ENCODE measurements at places on chromosomes 3 and 15.
A peak's percentile ranks its signal among the peaks of the same experiment; 100 is the strongest.

DNA sequence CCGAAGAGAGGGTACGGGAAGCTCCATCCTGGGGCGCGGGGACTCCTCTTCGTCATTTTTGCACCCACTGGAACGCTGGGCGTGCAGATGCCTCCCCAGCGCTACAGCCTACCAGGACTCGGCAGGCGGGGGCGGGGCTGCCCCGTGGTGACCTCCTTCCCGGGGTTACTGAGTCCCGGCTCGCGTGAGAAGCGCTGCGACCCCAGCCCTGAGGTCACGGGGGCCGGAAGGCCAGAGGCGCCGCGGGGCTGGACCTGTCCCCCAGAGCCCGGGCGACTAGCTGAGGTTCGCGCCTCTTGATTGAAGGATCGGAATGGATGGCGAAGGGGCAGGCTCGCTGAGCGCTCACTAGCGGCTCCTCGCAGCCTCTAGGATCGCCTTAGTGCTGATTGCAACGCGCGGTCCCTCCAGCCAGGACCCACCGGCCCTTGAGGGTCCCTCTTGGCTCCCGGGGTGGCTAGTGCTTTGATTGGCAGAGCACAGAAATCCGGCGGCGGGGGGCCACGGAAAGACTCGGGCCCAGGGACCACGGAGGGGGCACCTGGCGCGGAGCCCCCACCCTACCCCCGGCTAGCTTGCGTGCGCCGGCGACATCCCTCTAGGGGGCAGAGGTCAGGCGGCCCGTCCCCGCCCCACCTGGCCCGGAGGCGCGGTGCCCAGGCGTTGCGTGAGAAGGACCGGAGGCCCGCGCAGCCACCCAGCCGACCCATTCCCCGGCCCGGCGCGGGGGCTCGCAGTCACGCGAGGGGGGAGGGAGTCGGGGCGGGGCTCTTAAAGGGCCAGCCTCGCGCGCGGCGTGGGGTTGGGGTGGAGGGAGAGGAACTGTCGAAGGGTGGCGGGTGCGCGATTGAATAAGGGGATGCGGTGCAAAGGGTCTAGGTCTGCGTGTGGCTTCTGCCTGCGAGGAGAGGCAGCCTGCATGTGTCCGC, 781 bp upstream of the CYP1A1 start:
- peak; percentile 39 for DNase-seq

GRCh38 chr3:142817356-142817755, 71.5 kb downstream of the PCOLCE2 start:
- no peak for DNase-seq

DNA sequence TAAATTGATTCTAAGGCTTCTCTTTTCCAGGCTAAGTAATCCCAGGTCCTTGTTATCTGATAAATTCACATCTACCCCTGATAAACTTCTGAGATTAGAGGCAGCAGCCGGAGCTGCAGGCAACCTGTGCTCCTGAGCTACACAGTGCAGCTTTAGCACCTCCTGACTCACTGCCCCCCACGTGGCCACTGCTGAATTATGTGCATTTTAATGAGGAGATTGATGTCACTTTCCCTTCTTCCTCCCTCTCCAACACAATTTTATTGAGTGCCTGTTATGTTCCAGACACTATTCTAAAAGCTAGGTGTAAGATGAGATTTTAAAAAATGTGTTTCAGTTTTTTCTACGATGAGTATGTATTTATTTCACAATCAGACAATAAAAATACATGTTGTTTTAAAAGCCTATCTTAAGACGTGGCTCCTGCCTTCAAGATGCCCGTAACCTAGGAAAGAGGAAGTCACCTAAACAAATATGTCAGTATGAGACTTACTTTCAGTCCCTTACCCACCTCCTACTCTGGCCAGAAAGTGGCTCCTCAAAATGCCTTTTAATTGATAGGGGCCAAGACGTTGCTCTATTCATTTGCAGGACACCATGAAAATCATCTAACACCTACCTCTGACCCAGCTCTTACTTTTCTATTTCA, 161.5 kb upstream of the PFN2 start:
- DNase-seq = no peak

DNA sequence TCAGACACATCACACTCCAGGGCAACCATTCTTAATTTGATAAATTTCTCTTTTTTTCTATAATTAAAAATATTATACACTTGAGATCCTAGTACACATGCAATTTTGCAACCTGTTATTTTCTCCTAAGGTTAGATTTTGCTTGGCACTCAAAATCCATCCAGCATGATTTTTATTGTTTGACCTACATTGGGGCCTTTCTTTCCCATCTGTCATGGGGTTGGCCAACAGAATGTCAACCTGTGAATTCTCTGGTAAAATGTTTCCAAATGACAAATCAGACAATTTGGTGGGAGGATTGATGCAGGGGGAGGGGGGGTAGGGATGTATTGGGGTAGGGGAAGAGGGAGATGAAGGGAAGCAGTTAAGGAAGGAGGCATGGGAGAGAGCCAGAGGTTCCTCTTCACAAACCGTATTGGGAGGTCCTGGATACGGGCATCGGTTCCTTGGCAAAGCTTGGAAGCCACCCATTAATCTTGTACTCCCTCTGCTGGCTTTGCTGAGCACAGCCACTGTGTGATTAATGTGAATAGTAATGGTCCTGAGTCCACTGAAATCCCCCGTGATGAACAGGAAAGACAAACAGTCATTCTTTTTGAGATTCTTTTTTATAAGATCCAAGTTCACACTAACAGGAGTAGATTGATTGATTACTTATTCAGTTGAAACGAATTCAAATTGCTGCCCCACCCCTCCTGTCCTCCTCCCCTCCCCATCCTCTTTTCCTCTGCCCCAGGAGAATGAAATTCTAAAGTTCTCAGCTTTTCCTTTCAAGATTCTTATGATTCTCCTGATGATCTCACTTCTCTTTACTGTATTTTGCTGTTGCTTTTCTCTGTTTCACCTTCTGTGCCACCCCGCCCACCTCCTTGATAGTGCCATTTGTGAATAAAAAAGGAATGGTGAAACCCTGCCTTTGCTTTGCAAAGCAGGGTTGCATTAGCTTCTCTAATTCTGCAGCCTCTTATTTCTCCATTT, 82.2 kb upstream of the SLC25A26 start:
- DNase-seq = no peak

DNA sequence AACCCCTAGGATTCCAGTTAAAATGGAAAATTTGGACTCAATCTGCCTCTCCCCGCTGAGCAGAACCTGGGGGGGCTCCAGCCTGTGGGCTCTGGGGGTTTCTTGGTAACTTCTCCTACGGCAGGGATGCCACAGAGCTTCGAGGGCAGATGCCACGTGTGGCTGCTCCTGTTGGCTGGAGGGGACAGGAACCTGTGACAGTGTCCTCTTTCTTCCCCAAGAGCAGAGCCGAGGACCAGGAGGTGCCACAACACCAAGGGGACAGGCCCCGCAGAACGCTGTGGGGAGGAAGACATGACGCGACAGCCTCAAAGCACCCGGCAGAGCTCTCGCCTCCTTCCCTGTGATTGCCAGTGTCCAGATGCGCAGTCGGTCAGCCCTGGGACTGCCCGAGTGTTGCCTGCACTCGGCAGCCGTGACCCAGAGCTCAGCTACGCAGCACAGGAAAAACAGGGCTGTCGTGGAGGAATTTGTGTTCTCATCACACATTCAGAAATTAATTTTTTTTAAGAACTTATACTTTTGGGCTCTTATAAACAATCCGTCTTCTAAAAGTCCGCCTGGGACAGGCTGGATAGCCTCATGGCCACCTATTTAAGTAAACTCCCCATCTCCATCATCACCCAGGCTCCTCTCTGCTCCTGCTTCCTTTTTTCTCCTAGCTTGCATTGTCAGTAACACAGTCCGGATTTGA, 131.9 kb upstream of the MEF2A start:
- DNase-seq = no peak

- DNase-seq = no peak
These were observed 250.6 kb downstream of the MBNL1 start for GRCh38 chr3:152519376-152519775.

DNA sequence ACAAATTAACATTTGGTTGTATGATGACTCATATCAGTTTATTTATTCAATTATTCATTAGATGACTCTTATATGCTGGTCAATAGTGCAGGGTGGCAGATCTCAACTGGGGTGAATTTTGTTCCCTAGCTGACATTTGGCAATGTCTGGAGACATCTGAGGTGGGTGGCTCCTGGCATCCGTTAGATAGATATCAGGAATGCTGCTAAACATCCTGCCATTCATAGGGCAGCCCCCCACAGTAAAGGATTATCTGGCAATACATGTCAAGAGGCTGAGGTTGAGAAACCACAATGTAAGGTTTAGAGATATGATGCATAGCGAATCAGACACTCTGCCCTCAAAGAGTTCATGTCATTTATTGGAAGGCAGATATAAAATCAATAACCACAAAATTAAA, 719.9 kb downstream of the CADM2 start:
- DNase-seq = no peak

DNA sequence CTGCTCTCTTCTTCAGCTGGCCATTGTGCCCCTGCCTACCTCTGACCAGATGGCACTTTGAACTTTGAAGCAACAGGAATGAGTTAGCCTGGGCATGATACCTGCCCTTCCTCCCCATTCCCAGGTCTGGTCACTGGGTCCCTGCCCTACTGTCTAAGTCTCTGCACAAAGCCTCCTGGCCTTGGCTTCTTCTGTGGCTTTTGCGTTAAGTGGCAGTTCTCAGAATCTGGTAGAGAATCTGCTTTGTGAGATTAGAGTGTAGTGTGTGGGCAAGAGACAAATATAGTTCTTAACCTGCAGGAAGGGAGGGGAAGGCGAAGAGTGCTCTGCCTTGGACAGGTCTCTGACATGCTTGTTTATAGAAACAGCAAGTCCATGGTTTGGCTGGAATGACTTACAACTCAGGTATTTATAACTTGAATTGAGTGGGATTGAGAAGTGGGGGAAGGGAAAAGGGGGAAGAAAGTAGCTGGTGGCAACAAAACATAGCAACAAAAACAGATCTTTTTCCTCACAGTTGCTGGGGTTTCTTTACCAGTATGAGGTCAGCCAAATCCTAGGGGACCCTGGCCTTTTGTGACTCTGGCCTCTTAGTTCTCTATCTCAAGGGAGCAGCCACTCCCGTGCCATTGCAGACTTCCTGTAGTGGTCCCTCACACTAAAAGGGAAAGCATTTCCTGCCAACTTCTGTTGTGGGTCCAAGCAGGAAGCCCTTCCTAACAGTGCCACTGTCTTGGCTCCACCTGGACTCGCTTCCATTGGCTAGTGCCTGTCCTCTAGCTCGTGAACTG, 16.7 kb downstream of the MAPKBP1 start:
- no peak for DNase-seq

DNA sequence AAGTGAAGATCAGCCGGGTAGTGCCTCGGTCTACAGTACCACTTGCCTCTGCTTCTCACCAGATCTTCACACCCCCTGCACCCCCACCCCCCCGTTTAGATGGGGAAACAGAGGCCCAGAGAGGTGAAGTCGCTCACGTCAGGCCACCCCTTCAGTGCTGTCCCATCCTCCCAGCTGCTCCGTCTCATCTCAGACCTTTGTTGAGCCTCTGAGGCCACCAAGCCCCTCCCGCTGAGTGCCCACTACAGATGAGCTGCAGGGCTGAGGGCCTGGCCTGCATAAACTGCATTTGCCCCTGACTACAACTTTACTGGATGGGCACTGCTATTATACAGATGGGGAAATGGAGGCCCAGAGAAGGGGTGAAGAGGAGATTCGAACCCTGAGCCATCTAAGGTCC, 35.8 kb downstream of the ADAMTS7 start:
- no peak for DNase-seq

GRCh38 chr3:7282988-7283387, 422.1 kb downstream of the GRM7 start:
- DNase-seq = no peak

DNA sequence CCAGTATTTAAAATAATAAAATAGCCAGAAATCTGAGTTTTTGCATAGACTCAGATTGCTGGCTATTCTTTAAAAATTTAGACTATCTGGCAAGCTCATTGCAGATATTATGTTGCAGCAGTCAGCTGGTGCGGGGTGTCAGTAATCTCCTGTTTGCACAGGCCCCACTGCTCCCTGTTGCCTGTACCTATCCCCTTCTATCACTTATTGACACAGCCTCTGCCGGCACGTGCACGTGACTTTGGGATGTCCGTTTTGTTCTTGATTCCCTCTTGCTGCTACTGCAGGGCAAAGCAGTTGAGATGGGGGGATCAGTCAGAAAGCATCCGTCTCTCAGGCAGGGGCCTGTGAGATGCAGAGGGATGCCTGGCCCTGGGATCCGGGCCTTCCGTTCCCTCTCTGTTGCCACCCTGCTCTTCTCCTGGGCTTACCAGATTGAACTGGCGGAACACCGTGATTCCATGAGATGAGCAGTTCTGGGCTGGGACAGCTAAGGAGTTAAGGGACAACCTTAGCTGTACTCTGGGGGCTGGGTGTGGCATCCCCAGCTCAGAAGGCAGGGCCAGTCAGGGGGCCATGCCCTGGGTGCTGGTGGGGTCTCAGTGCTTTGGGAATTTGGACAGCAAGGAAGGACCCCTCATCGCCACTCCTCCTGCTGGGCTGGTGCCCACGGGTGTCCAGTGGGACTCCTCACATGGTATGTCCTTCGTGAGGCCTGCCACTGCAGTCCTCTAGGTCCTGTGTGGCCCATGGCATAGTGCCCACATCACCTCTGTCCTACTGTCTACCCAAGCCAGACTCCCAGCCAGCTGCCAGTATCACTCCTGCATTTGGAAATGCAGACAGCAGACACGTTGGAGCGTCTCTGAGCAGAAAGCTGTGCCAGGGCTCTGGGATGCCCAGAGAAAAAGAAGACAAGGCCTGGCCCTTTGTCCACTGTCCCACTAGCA, 11.8 kb downstream of the MRAS start:
- no peak for DNase-seq

- DNase-seq = no peak
These were observed 6.6 kb downstream of the CBLB start for GRCh38 chr3:105862217-105862616.

- DNase-seq = no peak
These were observed 27.5 kb downstream of the RAB6B start for GRCh38 chr3:133868186-133868585.

DNA sequence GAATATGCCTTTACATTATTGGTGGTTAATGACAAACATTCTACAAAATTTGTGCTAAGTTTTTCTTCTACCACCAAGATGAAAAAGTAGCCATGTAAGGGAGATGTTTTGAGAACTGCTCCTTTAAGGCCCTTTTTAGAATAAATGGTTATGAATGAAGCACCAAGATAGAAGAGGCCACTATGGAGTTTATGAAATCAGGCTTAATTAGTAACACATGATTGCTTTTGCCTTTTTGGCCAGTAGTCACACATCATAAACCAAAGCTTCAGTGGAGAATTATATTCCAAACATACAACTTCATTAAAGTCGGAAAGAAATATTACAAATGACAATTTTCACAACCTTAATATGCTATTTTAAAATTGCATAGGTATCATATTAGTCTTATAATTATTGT, 331.7 kb downstream of the RBMS3 start:
- DNase-seq = no peak

DNA sequence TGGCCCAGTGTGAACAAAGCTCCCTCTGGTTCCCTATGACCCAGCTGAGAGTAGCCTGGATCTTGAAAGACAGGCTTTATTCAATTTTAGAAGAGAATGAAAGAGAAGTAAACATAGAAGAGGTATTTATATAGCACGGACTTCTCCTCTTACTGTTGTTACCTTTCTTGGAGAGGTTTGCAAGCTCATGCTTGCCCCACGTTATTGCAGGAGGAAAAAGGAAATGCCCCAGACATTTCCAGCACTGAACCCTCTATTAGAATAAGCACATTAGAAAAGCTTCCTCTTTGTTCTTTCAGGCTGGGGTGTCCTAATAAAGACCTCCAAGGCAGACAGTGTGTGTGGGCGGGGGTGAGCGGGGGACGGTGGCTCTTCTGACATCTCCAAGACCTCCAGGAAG, 98.7 kb upstream of the AGBL1 start:
- DNase-seq = no peak

All from CD8-positive, alpha-beta memory T cell (primary cell).